ENCODE measurements at places on chromosomes 13 and 19. TPM values are rescaled to one million over a fixed set of nuclear protein-coding genes. Genes with fewer than 3 reads are reported as not detected.

- no peak for DNase-seq
These were observed 44.7 kb upstream of the LATS2 start for GRCh38 chr13:21106089-21106488.

DNA sequence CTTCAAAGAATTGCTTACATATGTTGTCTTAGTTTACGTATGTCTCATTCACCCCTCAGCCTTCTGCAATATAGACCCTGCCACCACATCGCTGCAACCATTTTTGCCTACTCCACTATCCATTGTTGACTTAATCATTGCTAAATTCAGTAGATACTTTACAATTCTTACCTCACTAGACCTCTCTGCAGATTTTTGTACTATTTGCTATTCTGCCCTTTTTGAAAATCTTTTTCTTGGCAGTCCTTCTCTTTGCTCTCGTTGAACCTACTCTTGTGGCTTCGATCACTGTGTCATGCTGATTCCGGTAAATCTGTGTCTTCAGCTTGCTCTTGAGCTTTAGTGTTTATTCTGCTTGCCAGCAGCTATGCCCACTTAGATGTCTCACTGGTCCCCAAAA, 81.2 kb downstream of the CDK8 start:
- no peak for DNase-seq

DNA sequence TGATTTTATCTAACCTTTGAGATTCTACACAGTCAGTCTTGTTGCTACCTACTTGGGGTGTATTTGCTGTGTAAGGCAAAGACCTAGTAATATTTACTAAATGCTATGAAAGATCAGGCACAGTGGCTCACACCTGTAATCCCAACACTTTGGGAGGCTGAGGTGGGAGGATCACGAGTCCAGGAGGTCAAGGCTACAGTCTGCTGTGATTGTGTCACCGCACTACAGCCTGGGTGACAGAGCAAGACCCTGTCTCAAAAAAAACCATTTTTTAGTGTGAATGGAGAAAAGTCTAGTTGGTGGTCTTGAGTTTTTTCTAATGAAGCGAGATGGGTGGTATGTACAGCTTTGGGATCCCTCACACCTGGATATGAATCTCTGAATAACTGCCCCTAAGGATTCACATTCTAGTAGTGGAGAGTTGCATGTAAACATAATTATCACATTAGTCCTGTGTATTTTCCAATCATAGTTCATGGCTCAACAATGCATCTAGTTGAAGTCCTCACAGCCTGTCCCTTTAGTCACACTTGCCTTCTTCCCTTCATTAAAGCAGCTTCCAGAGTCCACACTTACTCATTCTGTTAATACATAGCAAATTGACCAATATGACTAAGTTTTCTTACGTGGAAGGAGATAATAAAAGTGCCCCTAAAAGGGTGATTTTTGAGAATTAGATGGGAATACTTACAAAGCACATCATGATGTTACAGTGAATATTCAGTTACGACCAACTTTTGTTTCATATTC, 7.5 kb downstream of the RPL21 start:
- DNase-seq: no peak

ZNF626 gene
- total RNA-seq: 20.1 TPM

WASF3 gene
- 14.7 TPM for total RNA-seq

Measured in sigmoid colon (tissue), 7 donors.